ENCODE measurements at places on chromosomes 5 and 9. TPM values are rescaled to one million over a fixed set of nuclear protein-coding genes. Genes with fewer than 3 reads are reported as not detected.
A peak's percentile ranks its signal among the peaks of the same experiment; 100 is the strongest.

DNA sequence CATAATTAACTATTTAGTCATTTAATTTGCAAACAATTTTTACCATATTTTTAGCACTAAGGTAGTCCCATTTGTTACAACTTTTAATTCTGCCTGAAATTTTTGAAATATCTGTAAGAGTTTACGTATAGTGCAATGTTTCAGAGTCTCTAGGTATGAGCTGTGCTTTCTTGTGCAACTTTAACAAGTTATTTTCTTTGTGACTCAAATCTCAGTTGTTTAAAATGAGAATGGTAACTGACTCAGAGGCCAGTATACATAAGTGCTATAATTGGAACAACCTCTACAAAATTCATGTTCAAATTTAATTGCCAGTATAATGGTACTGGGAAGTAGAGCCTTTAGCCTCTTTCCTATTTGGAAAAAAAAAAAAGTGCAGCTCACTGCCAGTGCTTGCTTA is 14.2 kb upstream of the ZNF883 start:
- DNase-seq, result no peak

DNA sequence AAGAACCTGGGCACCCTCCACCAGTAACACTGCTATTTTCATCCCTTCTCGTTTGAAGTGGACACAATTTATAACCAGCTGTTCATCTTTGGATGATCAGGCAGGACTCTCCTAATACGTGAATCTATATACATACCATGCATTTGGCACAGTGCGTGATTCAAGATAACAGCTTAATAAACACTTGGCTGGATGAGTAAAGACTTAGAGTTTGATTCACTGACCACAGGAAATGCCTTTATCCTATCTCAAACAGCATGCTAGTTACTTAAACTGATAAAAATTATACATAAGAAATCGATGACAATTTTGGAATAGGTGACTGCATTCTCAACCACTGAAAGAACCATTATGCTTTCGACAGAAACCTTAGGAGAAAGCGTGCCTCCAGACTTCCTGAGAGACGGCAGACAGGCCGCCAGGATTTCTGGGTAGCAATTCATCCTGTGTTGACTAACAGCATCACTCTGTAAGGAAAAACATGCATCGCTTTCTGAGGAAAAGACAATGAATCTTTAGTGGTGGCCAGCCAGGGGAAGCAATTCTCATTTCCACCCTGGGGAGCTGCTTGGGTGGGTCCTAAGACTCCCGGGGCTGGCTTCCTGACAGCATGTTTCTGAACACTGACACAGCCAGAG is 9.7 kb downstream of the MRPL36 start:
- no peak for DNase-seq

DNA sequence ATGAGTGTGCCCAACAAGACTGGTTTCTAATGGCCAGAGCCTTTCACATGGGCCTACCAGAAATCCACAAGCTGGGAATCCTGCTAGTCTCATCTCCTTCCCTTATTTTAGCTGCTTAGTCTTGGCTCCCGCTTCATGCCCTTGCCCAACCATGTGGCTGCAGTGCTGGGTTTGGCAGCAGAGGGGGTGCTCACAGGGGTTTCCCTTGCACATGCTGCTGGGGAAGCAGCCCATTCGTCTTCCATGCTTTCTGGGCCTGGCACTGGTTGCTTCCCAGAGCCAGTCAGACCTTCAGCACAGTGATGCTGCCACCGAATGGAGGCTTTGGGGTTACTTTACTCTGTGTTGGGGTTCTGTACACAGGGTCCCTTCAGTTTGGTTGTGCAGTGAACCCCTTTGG is 26.3 kb downstream of the SLC46A2 start:
- DNase-seq, result no peak

Gene NUTM2F
- total RNA-seq, result not detected

Gene GRIA1
- not detected for total RNA-seq

- no peak for DNase-seq
These were observed 191.6 kb downstream of the C9orf152 start for GRCh38 chr9:110016340-110016739.

GRCh38 chr5:169139480-169140050 is 161.4 kb downstream of the SLIT3 start:
- no peak for DNase-seq

DNA sequence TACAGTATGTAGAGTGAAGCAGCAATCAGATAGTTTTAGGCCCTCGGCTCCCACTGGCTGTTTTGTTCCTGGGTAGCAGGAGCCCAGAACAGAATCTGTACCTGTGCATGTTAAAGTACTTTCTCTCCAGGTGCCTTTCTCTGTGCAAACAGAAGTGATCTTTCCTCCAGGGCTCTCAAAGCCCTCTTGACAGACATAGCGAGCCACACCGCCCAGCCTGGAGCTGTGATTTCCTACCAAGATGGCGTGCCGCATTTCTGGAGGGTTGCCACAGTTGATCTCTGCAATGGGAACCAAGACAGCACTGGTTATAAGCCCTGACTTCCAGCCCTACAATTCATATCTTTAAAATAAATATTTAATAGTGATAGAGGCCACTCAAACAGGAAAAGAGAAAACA is 50.9 kb downstream of the SUSD1 start:
- no peak for DNase-seq

- DNase-seq, result no peak
These were observed 8.7 kb downstream of the APTX start for GRCh38 chr9:32992595-32993238.

DNA sequence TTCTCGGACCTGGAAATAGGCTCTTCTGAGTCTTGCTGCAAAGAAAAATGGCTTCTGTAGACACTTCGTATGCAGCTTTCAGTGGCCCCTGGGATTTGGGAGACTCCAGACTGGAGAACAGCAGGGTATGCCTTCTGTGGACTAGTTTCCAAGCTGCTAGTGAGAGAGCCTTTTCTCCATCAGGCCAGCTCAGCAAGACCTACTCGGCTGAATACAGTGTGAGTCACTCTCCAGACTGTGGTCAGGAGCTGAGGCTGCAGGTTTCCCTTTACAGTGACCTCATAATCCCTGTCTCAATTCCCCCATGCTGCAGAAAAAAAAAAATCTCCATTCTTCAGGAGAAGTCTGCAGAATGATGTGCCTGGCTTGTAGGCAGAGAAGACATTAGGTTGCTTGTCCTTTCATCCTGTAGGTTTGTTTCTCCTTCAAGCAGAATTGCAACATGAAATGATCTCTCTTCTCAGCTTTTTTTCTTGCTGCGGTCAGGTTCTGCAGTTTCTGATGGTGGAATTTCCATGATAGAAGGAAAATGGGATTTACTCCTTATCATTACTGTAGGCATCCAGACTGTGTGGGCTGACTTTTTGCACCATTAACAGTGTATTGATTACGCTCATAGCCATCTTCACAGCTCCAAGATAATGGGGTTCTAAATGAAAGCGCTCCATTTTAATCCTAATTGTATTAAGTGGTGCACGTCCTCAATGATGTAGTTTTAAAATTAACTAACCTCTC is 78.3 kb upstream of the TNFSF8 start:
- peak; percentile 34 for DNase-seq

GRCh38 chr5:33867241-33867640 is 24.5 kb downstream of the ADAMTS12 start:
- DNase-seq, result no peak

GRCh38 chr5:115785381-115786065 is 30.9 kb downstream of the CDO1 start:
- DNase-seq, result no peak

Gene ADGRD2
- total RNA-seq, result not detected
